ENCODE measurements at places on chromosomes 6 and 20. TPM values are rescaled to one million over a fixed set of nuclear protein-coding genes. Genes with fewer than 3 reads are reported as not detected.

DNA sequence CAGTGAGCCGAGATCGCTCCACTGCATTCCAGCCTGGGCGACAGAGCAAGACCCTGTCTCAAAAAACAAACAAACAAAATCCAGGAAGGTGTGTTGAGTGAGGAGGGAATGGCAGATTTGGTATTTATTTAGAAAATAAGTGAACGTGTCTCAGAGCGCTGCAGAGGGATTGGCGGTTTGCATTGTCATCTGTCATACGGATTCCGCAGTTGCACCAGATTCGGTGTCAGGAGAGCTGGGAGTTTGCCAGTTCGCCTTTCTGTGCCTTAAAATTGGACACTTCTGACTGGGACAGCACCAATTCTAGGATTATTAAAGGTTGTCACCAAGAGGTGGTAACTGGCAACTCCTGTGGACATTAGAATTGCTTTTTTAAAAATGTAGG, 912 bp downstream of the SNRNP48 start:
- no peak for DNase-seq
- peaks cover 34% of the 10 kb centered on the region for H3K4me1 ChIP-seq
- H3K4me3 ChIP-seq, result peak overlapping the region; percentile 94
- peak overlapping the region; percentile 78 for H3K27ac ChIP-seq
- peaks cover 12% of the 10 kb centered on the region for H3K36me3 ChIP-seq
- no peaks in the 10 kb centered on the region for H3K27me3 ChIP-seq

DNA sequence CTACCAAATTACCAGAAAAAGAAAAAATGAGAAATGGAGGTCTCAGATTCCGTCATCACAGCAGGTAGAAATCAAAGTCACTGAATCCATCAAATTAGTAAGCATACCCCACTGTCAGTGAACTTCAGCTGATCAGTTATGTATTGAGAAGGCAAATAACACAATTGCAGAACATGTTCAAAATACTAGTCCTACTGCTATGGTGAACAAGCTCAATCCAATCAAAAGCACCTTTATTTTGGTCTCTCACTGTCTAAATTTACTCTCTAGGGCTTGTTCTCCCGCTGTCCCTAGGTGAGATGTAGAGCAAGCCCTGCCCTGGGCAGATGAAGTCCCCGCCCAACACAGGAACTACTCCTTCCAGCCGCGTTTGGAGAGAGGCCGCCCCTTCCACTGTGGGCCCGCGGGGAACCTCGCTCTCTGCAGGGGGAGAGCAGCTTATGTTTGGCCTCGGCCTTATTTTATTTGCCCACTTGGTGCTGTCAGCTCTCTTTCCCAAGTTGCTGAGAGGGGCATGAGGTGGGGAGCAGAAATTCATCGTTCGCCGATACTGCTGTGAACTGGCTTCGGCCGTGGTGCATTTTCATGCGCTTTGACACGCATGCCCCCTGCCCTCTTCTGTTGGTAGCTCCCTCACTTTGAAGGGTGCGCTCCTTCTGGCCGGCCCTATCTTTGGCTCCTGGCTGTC, 14.3 kb upstream of the MAP1LC3A start:
- peak overlapping the region; percentile 22 for H3K4me3 ChIP-seq
- no peaks in the 10 kb centered on the region for H3K36me3 ChIP-seq
- DNase-seq, result no peak
- peaks cover 10% of the 10 kb centered on the region for H3K4me1 ChIP-seq
- no peaks in the 10 kb centered on the region for H3K27me3 ChIP-seq

- DNase-seq, result no peak
- peak overlapping the region; percentile 60 for H3K27ac ChIP-seq
- H3K27me3 ChIP-seq, result no peaks in the 10 kb centered on the region
- H3K4me1 ChIP-seq, result peaks cover 4% of the 10 kb centered on the region
Measured at GRCh38 chr6:56637640-56638039, 5.0 kb downstream of the DST start.

DNA sequence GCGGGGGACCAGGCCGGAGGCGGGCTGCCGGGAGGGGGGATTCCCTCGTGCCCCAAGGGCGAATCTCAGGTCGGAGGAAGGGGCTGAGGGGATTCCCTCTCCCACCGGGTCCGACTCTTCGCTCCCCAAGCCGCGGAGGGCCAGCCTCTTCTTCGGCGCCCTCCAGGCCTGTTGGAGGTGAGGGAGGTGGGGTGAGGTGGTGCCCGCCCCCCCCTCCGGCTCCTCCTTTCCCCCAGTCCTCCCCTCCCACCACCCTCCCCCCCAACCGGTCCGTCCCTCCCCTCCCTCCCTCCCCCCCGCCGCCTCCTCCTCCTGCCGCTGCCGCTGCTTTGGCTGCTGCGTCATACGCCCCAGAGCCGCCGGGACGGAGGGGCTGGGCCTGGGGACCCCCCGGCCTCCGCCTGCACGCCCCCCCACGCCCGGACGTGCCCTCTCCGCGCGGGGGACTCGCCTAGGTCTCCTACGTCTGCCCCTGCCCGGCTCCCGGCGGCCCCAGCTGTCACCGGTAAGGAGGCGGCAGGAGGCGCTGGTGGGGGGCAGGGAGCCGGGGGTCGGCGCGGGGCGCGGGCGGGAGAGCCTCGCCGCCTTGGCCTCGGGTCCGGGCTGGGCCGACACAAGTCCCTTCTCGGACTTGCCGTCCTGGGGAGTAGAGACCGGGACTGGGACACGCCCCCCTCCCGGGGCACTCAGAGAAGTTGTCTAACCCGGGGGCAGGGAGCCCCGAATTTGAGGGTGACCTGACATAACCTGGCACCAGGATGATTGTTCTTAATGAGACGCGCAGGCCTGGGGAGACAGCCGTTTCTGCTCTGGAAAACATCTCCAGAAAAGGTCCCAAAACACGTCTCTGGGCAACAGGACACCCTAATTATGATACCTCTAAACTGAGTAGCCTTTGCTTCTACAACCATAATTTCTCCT, at the start of gene PHF1:
TSS of gene PHF1 (plus strand) at position 304 of the 921 bp plus-strand sequence. CDS start 1,250 bp downstream, outside the sequence.
- peak; percentile 94 for DNase-seq
- H3K4me1 ChIP-seq, result peaks cover 38% of the 10 kb centered on the region
- no peaks in the 10 kb centered on the region for H3K27me3 ChIP-seq
- peak within 1 kb of the TSS; percentile 100 for H3K27ac ChIP-seq

The ADNP gene
- 51.6 TPM for total RNA-seq

The RAB44 gene
- total RNA-seq, result 0.49 TPM

DNA sequence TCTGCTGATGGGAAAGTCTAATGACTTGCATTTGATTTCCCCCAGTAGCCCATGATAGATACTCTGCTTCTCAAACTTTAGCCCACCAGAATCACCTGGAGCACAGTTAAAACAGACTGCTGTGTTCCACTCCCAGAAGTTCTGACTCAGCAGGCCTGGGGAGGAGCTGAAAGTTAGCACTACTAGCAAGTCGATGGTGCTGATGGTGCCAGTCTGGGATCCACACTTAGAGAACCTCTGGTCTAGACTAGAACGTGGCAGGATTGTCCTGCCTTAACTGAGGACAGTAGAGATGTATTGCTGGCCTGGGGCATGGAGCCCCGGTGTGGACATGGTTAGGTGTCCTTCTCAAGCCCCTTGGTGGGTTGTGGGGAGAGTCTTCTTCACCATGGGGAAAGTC, 8.7 kb downstream of the TOX2 start:
- H3K27ac ChIP-seq, result no peak overlapping the region
- no peaks in the 10 kb centered on the region for H3K36me3 ChIP-seq
- DNase-seq, result no peak
- no peak overlapping the region for H3K4me3 ChIP-seq
- no peaks in the 10 kb centered on the region for H3K4me1 ChIP-seq

DNA sequence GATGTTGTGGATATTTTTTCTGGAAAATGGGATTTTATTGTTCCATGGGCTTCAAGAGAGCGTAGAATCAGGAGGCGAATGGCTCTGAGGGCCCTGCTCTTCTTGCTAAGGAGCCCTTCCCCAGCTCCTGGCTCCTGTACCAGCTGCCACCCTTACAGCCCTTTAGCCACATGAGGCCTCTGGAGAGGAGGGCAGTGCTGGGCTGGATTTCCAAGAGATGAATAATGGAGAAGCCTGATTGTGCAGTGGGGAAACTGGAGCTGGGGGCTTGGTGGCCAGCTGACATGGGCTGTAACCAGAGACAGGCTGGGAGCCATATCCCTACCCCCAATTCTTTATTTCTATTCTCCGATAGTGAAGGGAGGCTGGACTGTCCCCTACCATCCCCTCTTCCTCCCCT, 9.2 kb downstream of the LRRC73 start:
- no peak overlapping the region for H3K4me3 ChIP-seq
- no peaks in the 10 kb centered on the region for H3K36me3 ChIP-seq
- DNase-seq, result no peak
- peaks cover 13% of the 10 kb centered on the region for H3K4me1 ChIP-seq
- no peaks in the 10 kb centered on the region for H3K27me3 ChIP-seq
- no peak overlapping the region for H3K27ac ChIP-seq

DNA sequence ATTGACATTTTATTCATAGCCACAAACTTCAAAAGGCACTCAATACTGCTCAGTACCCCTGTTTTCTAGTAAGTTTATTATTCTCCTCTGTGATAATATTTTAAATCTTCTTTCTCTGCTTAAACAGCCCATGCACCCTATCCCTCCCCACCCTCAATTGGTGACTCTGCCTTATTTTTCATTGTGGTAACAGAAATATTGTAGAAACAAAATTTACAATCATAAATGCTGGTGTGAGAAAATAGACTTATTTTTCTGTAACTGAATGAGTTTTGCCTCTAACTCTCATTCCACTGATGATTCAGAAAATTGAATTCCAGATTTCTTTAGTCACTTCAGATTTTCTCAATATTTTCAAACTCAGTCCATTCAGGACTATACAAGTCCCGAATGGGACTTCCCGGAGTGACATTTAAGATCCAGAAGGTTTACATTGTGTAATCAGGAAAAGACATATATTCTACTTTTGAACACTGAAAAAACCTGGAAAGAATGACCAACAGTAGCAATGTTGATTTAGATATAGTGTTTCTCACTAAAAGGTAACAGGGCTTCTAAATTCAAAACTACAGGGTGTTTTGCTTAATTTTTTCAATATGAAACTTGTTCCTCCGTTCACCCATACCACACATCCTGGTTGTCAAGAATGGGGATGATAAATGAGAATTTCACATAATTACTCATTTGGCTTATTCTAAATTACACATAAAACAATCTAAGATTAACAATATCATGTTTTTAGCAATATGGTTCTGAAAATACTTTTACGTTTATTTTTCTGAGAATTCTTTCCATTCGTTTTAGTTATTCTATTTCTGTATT, 34.8 kb upstream of the UST start:
- H3K27ac ChIP-seq, result no peak overlapping the region
- H3K36me3 ChIP-seq, result no peaks in the 10 kb centered on the region
- no peaks in the 10 kb centered on the region for H3K27me3 ChIP-seq
- no peak for DNase-seq
- no peak overlapping the region for H3K4me3 ChIP-seq

GRCh38 chr6:62974452-62974851, 236.8 kb upstream of the FKBP1C start:
- H3K4me1 ChIP-seq, result no peaks in the 10 kb centered on the region
- no peaks in the 10 kb centered on the region for H3K36me3 ChIP-seq
- DNase-seq, result no peak
- H3K4me3 ChIP-seq, result no peak overlapping the region
- H3K27me3 ChIP-seq, result no peaks in the 10 kb centered on the region

The TFAP2D gene
- not detected for total RNA-seq

The C20orf96 gene
- total RNA-seq, result 2.7 TPM

DNA sequence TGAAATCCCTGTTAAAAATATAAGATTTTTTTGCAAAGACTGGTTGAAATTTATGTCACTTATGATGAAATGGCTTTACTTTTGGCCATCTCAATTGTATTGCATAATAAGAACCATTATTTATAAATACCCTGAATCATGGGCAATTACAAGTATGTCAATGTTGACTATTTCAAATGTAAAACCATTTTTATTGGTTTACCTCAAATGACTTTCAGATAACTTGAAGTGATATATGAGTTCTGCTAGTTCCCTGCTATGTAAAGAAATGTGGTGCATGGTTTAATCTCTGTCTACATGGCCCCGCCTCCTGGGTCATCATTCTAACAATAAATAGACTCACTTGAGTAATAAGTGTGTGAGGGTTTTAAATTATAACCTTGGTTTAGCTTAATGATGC, 275.6 kb upstream of the PREP start:
- H3K4me1 ChIP-seq, result peaks cover 7% of the 10 kb centered on the region
- no peaks in the 10 kb centered on the region for H3K27me3 ChIP-seq
- DNase-seq, result no peak
- no peak overlapping the region for H3K4me3 ChIP-seq

The RIPOR3 gene
- 38.1 TPM for total RNA-seq

GRCh38 chr6:46704562-46704961, 16.9 kb downstream of the TDRD6 start:
- no peaks in the 10 kb centered on the region for H3K4me1 ChIP-seq
- H3K27me3 ChIP-seq, result no peaks in the 10 kb centered on the region
- H3K27ac ChIP-seq, result no peak overlapping the region

DNA sequence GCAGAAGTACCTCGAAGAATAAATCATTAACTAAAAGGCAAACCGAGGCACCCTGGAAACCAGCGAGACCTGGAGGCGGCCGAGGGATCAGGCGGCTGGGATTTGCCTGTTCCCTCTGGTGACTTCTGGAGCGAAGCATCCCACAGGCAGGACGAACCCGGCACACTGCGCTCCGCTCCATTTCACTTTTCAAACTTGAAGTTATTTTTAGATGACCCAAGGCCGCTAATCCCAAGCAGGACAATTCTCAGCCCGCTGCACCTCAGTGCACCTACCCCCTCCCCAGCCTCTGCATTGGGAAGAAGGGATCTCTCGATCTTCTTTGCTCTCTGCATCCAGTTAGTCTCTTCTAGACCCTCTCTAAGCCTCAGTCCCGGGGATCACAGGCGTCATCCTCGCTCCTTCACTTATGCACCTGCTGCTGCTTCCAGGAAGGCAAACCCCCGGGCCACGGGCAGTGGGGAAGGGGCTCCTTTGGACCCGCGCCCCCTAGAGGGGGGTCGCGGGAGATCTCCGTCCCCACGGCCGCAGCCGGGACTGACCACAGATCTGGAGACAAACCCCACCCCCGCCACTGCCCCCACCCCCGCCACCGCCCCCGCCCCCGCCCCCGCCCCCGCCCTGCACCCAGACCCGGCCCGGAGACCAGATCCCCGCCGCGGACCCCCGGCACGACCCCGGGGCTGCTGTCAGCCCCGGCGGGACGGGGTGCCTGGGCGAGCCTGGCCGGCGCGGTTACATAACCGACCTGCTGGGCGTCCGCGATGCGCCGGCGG, 636 bp downstream of the RCAN2 start:
- H3K4me3 ChIP-seq, result peak overlapping the region; percentile 90
- H3K4me1 ChIP-seq, result peaks cover 11% of the 10 kb centered on the region
- H3K27ac ChIP-seq, result peak overlapping the region; percentile 84

The TOMM6 gene
- total RNA-seq, result 105 TPM

The BCAS4 gene
- 1.7 TPM for total RNA-seq

The ELOVL4 gene
- 2.9 TPM for total RNA-seq

DNA sequence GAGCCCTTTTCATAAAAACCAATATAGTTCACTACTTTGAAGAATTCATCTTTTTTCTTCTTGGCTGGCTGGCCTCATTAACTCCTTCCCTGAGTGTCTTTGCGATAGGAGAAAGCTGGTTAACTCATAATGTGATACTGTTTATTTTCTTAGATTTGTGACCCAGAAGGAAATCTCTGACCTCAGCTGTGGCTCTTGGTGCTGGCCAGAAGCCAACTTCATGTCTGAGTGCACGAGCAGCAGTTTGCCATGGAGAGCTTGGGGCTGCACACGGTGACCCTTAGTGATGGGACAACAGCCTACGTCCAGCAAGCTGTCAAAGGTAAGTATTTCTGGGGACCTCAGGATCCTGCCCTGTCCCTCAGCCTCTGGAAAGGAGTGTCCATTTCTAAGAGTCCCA, 16.7 kb upstream of the DEF6 start:
- H3K27me3 ChIP-seq, result no peaks in the 10 kb centered on the region
- no peak overlapping the region for H3K4me3 ChIP-seq
- DNase-seq, result no peak
- no peak overlapping the region for H3K27ac ChIP-seq
